Cardiac septum (tissue), 1 donor: ENCODE measurements at places on chromosomes 12 and 14. TPM values are rescaled to one million over a fixed set of nuclear protein-coding genes. Genes with fewer than 3 reads are reported as not detected.

LMO3 gene
- 0.38 TPM for total RNA-seq

LRP1-AS gene
- not detected for total RNA-seq

NKX2-1 gene
- not detected for total RNA-seq

ANO4 gene
- total RNA-seq: 0.30 TPM

INSM2 gene
- not detected for total RNA-seq

B4GALNT1 gene
- total RNA-seq: 11.1 TPM

GALNT16 gene
- total RNA-seq: 25.8 TPM

MYF5 gene
- total RNA-seq: not detected

HELB gene
- 1.6 TPM for total RNA-seq

SLC7A7 gene
- total RNA-seq: 2.3 TPM

PTPRR gene
- total RNA-seq: 0.65 TPM

JKAMP gene
- 21.1 TPM for total RNA-seq

- DNase-seq: peak; percentile 50
These were observed 199.6 kb downstream of the CHST11 start for GRCh38 chr12:104656383-104656782.

- DNase-seq: no peak
These were observed 11.3 kb downstream of the CFAP54 start for GRCh38 chr12:96500693-96501092.

GRCh38 chr14:32934073-32934880, 4.4 kb upstream of the NPAS3 start:
- no peak for DNase-seq

GRCh38 chr12:115051378-115051777, 367.4 kb upstream of the TBX3 start:
- no peak for DNase-seq

DNA sequence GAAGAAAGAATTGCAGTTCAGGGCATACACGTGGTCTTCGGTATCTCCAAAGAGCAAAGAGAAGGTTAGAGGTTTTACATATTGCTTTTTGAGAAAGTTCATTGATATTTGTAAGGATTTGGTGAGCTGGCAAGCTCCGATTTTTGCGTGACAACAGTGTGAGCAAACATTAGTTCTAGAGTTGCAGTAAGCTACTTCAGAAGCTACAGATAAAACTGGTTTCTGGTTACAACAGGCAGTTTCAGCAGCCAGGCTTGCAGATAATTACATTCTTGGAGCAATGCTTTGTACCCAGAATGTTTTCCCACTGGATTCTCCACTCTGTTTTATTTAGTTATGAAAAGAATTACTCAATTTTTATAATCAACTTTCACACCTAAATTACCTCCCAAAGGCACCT, 28.2 kb downstream of the KLRK1 start:
- no peak for DNase-seq

GRCh38 chr14:93970585-93970964, 5.8 kb downstream of the ASB2 start:
- no peak for DNase-seq

- no peak for DNase-seq
These were observed 11.3 kb downstream of the RTRAF start for GRCh38 chr14:52000696-52001095.

DNA sequence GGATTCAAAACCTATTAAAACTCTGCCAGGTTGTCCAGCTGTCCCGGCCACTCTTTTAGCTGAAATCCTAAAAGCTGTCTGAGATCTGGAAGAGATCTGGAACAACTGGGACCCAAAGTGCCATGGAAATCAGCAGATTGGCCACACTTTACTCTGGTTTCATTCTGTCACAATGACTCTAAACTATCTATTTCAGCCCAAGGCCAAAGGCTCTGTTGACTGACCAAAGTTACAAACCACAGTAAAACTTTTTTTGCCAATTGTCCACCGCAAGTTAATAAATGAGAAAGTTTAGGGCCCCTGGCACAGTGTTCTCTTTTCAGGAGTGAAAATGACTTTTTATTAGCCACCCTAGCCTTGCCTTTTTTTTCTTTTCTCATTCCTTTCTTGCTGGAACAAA, 113.4 kb upstream of the CPM start:
- DNase-seq: no peak

DNA sequence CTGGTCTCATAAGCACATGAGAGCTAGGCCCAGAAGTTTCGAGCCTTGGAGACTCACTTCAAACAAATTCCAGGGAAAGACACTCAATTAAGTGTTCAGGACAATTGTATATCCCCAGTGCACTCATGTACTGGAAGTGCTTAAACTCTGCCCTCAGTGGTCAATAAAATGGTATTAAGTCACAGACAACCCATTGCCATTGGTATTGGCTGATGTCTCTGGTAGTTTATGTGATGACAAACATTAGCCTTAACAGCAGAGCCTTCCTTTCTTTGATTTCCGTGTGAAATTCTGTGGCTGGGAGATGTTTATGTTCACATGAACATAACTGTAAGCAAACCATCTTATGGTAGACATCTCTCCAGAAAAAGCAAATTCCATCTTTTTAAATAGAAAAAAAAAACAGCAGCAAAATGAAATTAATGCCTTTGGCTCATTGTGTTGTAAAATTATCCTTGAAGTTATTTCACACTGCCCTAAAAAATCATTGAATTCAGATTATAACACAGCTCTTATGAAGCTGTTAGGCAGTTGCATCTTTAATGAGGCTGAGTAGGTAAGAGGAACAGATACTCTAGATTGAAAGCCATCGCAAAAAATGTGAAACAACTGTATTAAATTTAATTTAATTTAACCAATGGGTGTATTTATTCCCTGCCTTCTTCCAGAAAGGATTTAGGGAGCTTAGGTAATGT, 216.2 kb upstream of the PLEKHG7 start:
- DNase-seq: no peak

DNA sequence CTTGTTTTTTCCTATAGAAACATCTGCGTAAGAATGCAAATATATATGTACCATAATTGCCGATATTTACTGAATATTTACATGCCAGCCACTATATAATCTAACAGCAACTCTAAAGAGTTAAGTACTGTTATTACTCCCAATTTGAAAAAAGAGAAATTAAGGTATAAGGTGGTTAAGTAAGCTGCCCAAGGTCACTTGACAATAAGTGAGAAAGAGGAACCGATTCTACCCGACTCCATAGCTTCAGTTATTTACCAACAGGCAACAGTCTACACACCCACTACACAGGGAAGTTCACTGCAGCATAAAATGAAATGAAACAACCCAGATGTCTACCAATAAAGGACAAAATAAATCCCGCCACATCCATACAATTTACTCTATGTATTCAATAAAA, 1.1 kb downstream of the MIS18BP1 start:
- no peak for DNase-seq

GRCh38 chr12:95205685-95206084, 11.6 kb downstream of the FGD6 start:
- DNase-seq: no peak

- DNase-seq: no peak
These were observed 72.1 kb downstream of the POLR3B start for GRCh38 chr12:106429636-106430035.

- DNase-seq: no peak
These were observed 413 bp upstream of the TUBA1C start for GRCh38 chr12:49264466-49264872.

- no peak for DNase-seq
These were observed 844 bp downstream of the DPF3 start for GRCh38 chr14:72892879-72893635.

DNA sequence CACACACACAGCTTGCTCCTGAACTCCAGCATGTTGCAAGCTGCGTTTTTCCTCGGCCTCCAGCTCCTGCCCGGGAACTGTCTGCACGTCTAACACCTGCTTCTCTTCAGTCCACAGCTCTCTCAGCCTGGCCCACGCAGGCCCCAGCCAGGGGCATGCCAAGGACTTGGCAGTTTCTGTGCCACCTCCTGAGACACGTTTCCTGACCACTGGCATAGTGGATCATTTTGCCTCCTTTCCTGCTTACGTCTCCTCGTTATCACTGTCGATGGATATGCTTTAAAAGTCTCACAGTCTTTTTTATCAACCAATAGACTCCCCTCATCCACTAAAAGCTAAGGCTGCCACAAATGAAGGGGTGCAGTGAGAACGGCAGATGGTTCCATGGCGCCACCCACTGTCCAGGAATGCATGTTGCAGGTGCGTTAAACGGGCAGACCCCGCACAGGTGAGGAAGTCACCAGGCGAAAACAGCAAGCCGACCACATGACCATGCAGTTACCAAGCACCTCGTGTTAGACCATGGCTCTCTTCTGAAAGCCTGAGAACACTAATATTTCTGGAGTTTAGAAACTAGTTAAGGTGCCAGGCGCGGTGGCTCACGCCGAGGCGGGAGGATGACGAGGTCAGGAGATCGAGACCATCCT, 14.7 kb upstream of the TEAD4 start:
- DNase-seq: peak; percentile 75

GRCh38 chr12:47328831-47329545, 249.2 kb upstream of the AMIGO2 start:
- DNase-seq: no peak

- peak; percentile 15 for DNase-seq
These were observed 35.7 kb upstream of the GPR132 start for GRCh38 chr14:105100910-105101309.

DNA sequence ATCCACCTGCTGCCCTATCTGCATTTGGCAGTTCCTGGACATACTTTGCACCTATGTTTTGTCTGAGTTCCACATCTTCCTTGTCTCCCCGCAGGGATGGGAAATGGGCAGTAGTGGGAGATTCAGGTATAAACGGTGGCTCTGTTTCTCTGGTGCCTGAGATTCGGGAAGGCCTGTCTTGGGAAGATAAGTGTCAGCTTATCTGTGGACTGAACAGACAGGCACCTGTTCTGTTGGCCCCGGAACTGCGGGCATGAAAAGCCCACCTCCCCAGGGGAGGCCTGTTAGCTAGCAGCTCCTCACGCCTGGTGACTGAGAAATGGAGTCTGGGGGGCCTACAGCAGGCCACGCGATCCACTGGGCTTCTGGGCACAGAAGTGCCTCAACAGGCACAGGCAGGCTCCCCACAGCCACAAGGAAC, 5.8 kb downstream of the PHB2 start:
- peak; percentile 69 for DNase-seq

- DNase-seq: peak; percentile 7
These were observed 74.4 kb downstream of the SERPINA3 start for GRCh38 chr14:94686511-94687160.

- DNase-seq: no peak
These were observed 2.1 kb downstream of the DIP2B start for GRCh38 chr12:50506753-50507473.

GRCh38 chr14:67385120-67385519, 25.0 kb downstream of the EIF2S1 start:
- no peak for DNase-seq

GRCh38 chr12:123242116-123242904, 9.1 kb downstream of the MTRFR start:
- no peak for DNase-seq

DNA sequence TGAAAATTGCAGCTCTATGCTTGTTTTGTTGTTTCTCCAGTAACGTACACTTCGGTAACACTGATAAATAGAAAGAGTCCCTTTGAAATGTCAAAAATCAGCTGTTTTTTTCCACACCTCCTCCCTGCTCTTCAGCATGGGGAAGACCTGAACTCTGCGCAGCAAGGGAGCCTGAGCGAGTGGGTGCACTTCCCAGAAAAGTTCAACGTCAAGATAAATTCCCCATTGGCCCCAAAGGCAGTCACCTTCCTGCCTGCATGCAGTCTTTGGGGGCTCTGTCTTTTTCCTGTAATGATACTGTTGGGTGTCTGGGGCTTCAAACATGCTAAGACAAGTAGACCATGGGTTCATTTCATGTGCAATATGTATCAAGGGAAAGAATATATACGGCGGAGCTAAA, 8.8 kb upstream of the FOXG1 start:
- no peak for DNase-seq

DNA sequence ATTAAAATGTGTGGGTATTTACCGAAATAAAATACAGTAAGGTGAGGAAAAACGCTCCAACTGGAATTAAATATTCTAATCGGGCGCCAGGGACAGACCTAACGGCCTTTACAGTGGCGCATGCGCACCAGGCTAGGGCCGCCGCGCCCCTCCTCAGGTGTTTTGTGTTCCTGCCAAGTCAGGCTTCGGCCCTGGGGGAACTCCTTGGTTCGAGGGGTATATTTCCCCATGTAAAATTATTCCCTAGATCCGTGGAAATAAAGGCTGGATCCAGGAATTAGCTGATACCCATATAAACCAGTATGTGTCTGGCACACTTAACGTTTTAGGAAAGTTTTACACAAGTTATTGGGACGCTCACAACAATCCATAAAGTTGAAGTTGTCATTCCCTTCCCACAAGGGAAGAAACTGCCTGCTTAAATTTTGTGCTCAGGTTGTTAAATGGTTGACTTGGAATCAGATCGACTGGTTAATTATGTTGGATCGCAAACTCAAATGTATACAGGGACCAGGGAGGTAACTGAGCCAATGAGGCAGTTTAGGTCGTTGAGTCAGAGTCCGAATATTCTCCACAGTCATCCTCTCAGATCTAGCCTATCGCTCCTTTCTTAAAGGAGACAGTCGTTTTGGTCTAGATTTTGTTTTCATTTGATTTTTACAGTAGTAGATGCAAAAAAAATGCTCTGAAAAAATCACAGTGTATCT, 621 bp upstream of the ANAPC7 start:
- DNase-seq: peak; percentile 83

DNA sequence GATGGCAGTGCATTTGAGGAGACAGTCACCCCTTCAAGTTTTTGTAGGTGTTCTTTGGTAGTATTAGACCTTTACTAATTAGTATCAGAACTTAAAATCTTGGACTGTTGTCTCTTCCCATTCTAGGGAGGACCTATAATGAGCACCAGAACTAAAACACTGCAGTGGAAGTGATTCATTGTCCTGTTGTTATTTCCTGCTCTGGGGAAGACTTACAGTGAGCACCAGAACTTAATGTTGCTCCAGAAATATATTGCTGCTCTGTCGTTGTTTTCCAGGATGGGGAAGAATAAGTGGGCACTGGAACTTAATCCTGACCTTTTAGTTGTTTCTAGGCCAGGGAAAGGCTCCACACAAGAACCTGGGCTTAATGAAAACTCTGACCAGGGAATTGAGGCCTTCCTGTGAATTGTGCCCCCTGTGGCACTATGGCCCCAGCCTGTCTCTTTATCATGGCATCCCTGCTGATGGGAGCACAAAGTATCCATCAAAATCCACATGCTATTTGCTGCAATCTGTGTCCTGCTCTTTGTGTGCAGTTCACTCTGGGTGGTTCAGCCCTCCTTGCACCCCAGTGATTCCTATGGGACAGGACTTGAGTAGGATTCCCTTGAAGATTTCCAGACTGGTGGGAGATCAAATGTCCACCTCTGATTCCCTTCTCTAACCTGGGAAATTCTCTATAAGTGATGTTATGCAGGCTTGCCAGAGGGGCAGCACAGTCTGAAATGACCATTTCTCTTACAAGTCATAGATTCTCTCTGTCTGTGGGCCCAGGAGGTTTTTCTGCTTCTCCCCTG, 175.8 kb downstream of the PAWR start:
- DNase-seq: no peak

DNA sequence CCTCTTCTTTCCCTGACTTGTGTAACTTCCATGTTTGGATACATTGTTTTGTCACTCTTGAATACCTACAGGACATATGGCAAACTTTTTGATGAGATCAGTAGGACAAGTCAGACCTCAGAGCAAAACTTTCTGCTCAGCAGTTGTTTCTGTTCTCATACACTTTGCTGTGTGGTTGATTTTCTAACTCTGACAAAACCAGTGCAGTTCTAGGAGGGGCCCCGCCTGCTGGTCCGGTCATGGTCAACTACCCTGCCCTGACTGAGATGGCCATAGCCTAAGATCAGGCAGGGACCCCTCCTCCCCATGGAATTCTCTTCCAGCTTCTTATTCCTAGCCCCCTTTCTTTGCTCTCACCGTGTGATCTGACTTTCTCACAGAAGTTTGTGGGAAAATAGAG, 92.8 kb downstream of the OTOGL start:
- DNase-seq: no peak
